Stimulated activated CD8-positive, alpha-beta memory T cell treated with anti-CD3 and anti-CD28 coated beads, Interleukin-7, amount 100 ng/mL, for 1 hour (primary cell): ENCODE measurements at places on chromosomes 16 and 17.

DNA sequence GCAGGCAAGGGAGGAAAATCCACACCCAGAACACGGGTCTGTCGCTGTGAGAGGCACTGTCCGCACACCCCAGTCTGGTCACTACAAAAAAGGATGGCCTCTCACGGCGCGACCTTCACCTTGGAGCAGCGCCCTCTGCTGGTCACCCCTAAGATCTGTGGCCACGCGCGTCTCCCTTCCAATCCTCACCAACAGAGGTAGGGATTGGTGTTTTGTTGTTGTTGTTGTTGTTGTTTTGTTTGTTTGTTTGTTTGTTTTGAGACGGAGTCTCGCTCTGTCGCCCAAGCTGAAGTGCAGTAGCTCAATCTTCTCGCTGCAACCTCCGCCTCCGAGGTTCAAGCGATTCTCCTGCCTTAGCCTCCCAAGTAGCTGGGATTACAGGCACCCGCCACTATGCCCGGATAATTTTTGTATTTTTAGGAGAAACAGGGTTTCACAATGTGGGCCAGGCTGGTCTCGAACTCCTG, 15.0 kb upstream of the C17orf58 start:
- DNase-seq: peak; percentile 37

DNA sequence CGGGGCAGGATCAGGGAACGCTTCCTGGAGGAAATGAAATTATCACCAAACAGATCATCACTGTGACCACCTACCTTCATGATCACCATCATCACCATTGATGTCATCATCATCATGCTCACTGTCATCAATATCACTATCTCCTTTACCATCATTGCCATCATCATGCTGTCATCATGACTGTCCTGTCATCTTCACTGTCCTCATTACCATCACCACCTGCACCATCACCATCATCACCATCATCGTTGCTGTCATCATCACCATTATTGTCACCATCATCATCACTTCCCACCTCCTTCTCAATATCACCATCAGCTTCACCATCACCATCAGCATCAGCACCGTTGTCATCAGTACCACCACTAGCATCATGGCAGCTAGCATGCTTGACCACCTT, 65.3 kb downstream of the NTN1 start:
- DNase-seq: no peak

GRCh38 chr16:35252356-35252936, 1793.0 kb downstream of the TP53TG3F start:
- no peak for DNase-seq

GRCh38 chr17:69302682-69303081, 24.3 kb downstream of the ABCA5 start:
- no peak for DNase-seq

GRCh38 chr17:68346448-68346847, 55.2 kb downstream of the ARSG start:
- DNase-seq: no peak

GRCh38 chr17:38556239-38556638, 49.5 kb downstream of the SRCIN1 start:
- DNase-seq: no peak

DNA sequence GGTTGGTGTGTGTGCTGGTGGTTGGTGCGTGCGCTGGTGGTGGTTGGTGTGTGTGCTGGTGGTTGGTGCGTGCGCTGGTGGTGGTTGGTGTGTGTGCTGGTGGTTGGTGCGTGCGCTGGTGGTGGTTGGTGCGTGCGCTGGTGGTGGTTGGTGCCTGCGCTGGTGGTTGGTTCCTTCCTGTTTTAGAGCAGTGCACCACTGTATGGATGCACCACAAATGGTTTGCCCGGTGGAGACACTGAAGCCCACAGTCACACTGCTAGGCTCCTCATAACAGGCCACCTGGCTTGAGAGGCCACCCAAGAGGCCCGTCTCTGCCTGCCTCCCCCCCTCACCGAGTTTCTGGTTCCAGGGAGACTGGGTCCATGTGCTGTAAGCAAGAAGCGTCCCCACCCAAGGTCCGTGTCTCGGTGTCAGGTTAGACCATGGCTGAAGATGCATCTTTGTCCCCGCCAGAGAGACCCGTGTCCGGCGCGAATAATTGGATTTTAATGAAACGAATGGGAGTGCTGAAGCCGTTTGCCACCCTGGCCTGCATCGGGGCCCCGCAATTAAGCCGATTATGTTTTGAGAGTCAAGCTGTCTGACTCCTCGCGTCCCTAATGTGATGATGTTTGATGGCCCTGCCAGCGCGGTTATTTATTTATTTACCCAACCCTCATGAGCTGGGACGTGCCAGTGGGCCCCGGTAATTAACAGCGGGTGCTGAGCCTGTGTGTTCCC, 161.3 kb upstream of the GSE1 start:
- DNase-seq: no peak

GRCh38 chr16:66391726-66392670, 25.5 kb downstream of the CDH5 start:
- DNase-seq: no peak

DNA sequence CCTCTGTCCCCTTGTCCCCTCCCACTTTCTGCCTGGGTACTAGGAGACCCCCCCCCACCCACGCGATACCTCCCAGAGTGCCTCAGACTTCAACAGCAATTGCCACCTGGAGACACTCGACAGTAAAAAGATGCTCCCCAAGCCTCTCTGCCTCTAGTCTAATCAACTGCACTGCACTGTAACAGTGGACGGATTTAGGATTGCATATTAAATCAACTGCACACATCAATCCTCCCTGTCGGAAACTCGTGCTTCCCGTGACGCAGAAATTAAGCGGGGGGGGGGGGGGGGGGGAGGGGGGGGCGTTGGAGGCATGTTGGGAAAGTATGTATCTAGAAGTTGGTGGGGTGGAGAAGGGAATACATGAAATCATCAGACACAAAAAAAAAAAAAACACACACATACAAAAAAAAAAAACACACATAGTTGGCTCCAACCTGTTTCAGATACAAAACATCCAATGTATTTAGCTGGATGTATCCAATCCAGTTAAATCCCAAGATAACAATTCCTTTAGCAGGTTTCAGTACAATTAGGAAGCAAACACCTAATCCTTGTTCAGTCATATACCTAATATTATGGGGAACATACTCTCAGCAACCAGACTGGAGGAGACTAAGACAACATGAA, 29.7 kb downstream of the FAM222B start:
- no peak for DNase-seq

DNA sequence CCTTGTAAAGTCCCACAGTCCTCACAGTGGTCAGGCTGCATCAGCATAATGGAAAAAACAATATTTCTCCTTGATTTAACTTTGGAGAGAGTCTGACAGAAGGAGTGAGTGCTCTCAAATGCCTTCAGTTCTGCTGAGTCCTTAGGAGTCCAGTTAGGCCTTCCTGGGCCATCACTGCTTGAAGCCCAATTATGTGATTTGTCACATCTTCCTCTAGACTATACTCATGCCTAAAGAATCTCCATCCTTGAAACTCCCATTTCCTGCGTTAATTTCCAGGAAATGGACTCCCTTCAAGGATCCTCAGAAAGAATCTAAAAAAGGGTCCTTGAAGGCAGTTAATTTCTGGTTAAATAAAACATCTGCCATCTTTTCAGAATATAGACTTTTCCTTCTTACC, 52.8 kb downstream of the SLFN5 start:
- DNase-seq: no peak

GRCh38 chr16:50573279-50573678, 25.1 kb downstream of the NKD1 start:
- DNase-seq: no peak

DNA sequence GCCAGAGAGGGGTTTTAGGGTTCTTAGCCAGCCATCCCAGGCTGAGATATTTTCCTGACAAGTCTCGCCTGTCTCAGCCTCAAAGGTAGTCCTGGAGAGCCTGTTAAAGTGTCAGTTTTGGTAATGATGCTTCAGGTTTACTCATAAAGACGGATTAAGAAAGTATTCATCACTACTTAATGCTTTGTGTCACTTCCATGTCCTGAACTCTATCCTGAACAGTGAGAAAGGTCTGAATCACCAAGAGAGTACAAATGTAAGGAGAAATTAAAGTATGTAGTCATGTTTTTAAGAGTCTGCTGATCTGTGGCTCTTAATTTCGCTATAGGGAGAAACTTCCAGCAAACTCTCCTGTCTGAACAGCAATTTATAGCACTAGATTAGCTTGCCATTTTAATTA, 14.0 kb downstream of the RPGRIP1L start:
- DNase-seq: no peak

- no peak for DNase-seq
Measured at GRCh38 chr17:52159246-52160135, 977 bp upstream of the CA10 start.

DNA sequence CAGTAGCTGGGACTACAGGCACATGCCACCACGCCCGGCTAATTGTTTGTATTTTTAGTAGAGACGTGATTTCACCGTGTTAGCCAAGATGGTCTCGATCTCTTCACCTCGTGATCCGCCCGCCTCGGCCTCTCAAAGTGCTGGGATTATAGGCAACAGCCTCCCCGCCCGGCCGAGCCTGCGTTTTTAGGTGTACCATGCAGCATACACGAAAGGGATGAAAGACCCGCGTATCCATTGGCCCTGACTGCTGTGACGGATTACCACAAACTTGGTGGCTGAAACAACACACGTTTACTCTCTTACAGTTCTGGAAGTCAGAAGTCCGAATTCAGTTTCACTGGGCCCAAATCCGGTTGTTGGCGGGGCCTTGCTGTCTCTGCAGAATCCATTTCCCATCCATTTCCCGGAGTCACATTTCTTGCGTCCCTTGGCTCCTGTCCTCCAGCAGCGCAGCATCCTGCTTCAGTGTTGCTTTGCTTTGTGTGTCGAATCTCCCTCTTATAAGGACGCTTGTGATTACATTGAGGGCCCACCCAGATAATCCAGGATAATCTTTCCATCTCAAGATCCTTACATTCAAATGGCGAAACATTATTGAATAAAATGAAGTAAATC, 8.3 kb upstream of the GUCY2D start:
- DNase-seq: no peak

- DNase-seq: no peak
Measured at GRCh38 chr16:1324286-1324826, 9.1 kb upstream of the BAIAP3 start.

- DNase-seq: no peak
Measured at GRCh38 chr17:40366076-40366860, 1.7 kb upstream of the GJD3 start.

DNA sequence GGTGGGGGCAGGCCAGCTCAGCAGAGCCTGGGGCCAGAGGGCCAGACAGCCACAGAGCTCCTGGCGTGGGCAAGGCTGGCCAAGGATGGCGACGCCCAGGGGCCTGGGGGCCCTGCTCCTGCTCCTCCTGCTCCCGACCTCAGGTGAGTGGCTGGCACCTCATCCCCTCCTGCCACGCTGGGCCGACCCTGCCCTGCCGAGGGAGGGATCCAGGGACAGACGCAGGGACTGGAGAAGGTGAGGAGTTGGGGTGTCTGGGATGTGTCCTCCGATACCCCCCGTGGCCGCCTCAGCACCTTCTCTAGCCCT, at the start of gene ADGRG3:
ADGRG3 (plus strand) TSS at position 44 of the 309 bp plus-strand sequence; CDS start at position 86, 42 bp downstream.
- DNase-seq: no peak

DNA sequence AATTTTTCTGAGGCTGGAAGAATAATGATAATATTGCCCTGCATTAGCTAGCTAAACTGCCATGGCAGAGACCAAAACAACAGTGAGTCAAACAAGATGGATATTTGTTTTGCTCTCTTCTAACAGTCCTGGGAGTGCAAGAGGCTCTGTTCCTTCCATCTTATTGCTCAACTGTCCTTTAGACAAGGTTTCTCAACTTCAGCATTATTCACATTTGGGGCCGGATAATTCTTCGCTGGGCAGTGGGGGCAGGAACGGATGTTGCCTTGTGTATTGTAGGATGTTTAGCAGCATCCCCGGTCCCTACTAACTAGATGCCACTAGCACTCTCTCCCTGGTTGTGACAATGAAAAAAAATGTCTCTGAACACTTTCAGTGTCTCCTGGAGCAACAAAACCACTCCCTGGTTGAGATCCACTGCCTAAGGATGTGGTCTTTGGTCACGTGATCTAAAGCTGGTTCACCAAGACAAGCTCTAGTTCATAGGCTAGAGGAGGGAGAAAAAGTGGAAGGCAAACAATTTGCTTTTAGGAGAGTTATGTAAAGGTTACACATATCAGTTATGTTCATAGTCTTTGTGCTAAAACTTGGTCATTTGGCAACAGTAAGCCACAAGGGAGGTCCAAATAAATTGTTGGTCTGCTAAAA, 144.4 kb downstream of the PCTP start:
- DNase-seq: no peak

GRCh38 chr16:24075931-24076716, 180.0 kb upstream of the CACNG3 start:
- DNase-seq: no peak

- no peak for DNase-seq
Measured at GRCh38 chr16:1909561-1910231, 8.5 kb downstream of the HS3ST6 start.

- no peak for DNase-seq
Measured at GRCh38 chr17:41322903-41323895, 7.7 kb upstream of the KRTAP17-1 start.

DNA sequence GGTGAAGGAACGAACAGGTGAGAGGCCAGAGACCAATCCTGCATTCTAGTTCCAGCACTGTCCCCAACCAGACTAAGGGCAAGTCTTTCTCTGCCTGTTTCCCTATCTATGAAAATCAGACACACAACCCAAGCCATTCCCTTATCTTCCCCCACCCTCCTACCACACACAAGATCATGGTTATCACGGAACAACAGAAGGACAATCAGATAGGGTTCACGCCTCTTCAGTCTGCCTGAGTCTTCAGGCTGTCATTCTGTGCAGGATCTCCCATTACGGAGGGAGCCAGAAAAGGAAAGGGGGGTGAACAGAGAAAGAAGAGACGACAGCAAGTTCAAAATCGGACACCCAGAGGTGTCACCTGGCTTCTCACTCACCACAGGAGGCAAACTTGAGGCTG, 11.1 kb downstream of the TLE7 start:
- DNase-seq: no peak

- DNase-seq: no peak
Measured at GRCh38 chr17:7043497-7044198, at the start of gene SLC16A11. SLC16A11 (minus strand) TSS chr17:7044092; CDS start chr17:7043513, 579 bp downstream.

GRCh38 chr17:81367171-81367570, 28.1 kb upstream of the BAHCC1 start:
- DNase-seq: no peak

- DNase-seq: no peak
Measured at GRCh38 chr16:81491541-81492188, 47.1 kb downstream of the CMIP start.

DNA sequence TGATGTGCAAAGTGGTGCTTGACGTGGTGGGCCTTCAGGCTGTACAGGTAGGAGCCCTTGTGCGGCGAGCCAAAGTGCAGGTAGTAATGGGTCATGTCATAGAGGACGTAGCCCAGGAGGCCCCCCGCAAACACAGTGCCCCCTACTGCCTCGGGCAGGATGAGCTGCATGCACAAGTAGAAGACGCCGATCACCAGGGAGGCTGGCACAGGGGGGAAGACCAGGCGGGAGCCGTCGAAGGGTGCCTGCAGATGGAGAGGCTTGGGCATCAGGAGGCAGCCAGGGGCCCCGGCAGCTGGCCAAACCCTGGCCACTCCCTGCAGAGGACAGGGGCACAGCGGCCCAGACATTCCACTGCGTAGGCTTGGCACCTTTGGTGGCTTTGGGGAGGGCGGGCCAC, 15.7 kb upstream of the MLKL start:
- DNase-seq: no peak

GRCh38 chr16:3490911-3491629, 4.2 kb downstream of the C16orf90 start:
- DNase-seq: no peak
